ENCODE measurements at places on chromosomes 1 and 21.

- DNase-seq = no peak
Measured at GRCh38 chr1:219503604-219504003, 109.3 kb downstream of the ZC3H11B start.

DNA sequence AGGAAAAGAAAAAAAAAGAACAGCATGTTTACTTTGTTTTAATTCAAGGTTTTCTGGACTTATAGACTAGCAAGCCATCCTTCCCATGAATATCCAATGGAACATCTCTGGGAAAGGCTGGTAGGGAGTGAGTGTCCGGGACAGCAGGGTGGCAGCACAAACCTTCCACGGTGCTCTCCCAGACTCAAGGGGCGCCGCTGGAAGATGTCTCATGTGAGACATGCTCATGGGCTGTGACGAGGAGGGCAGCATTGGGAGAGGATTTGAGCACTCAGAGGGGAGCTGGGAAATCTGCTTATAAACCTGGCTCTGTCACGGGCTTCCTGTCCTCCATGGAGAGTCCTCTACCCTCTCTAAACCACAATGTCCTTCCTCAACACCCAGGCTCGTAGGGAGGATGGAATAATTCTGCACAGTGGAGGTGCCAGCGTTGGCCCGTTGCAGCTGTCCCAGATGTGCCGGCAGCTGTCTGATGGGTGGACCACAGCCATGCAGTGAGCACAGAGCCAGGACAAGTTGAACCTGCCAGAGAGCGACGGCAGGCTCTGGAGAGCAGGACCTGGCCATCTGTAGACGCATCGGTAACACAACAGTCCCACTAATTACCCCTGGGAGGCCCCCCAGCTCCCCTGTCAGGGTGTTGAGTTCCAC lies 100.1 kb upstream of the IGSF21 start:
- no peak for DNase-seq

DNA sequence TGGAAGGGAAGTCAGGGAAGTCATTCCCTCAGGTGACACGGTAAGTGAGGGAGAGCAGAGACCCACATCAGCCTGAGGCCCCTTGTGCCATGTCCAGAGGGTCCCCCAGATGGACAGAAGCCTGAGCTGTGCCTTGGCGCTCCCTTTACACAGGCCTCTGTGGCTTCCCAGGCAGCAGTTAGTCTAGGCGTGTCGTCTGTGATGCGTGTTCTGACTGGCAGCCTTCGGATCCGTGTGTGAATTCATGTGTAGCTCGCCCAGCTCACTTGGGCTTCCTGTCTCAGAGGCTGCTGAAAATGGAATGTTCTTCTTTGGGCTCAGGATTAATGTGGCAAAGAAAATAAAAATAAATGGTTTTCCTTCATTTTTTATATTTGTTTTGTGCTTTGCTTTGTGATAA lies 28.3 kb downstream of the PRMT2 start:
- no peak for DNase-seq

DNA sequence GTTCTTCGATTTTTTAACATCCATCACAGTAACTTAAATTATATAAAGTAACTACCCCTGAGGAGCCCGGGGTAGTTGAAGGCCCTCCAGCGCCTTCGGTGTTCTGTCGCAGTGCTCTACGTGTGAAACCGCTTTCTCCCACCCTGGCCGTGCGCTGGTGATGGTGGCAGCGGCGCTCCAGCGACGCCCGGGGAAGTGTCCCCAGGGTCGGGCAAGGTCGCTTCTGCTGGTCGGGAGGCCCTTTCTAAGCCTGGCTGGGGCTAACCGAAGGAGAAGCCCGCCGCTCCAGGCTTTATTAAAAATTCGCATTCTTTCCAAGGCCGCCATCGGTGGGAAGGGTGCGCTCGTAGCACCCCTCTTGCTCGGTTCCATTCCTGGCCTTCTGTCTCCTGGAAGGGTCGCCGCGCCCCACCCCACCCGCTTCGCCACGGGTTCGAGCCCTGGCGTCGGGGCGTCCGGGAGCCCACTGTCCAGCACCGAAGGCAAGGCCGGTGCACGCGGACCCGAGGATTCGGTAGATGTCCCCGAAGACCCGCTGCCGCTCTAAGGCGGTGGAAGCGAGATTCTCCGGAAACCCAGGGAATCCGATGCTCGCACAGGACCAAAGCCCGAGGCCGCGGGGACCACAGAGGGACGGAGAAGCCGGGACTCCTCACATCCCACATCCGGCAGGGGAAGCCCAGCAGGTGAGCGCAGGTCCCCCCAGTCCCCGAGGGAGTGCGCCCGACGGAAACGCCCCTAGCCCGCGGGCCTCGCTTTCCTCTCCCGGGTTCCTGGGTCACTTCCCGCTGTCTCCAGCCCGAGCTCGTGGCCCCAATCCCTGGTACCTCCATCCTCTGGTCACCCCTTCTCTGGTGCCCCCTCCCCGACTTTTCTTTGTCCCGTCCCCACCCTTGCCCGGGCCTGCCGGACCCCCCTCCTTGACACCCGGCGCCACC lies 685 bp upstream of the RIPPLY3 start:
- no peak for DNase-seq

GRCh38 chr1:156115514-156116374 lies 1.2 kb downstream of the LMNA start:
- peak; percentile 13 for DNase-seq

DNA sequence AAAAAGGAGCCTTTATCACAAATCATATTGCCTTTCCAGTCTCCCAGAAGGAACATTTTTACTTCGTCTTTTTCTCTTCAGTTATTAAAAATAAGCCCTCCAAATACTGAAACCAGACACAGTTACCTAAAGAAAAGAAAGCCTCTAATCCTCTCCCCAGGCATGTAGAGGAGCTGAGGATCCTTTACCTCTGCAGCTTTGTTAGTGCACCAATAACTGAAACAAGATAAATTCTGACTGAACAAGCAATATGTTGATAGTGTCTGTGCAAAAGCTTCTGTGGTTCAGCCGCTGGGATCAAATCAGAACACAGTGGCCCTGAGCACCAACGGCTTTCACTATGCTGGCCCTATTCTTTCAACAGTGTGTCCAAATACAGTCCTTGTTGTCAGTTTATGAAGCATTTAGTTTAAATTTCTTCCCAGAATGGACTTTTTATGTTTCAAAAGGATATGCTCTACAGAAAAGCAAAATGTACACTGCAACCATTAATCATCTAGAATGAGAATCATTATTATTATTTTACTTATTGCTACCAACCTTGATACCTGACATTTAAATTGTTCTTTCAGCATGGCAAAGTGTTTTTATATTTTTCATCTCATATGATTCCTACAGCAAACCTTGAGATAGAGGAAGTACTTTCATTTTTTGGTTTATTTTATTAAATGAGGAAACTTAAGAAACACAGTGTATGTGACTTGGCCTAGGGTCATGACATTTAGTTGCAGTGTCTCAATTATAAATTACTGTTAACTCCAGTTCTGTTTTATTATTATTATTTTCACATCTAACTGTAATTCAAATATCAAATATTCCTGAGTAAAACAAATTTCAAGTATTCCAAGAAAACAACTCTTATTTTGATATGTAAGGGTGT lies 217.9 kb downstream of the NEGR1 start:
- no peak for DNase-seq

DNA sequence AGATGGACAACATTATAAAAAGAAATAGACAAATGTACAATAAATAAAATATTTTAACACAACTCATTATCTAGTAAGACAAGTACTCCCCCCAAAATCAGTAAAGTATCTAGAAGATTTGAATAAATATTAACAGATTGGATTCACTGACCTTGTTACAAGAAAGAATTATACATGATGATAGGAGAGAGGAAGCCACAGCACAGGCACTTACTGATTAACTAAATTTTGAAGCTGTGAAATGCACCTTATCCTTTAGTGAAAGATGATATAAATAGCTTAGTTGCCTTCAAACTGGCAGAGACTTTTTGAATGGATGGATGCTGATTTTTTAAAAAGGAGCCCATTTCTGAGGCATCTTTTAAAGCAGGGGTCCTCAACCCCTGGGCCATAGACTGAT lies 8.5 kb downstream of the CR1 start:
- DNase-seq = no peak

DNA sequence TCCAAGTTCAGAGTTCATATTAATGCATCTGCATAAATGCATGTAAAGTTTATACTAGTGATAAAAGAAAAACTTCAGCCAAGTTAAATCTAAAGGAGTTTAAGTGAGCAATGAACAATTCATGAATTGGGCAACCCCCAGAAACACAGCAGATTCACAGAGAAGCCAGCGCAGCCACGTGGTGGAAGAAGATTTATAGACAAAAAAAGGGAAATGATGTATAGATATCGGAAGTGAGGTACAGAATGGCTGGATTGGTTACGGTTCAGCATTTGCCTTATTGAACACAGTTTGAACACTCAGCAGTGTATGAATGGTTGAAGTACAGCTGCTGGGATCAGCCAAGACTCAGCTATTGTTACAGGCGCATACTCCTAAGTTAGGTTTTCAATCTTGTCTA lies 5.7 kb downstream of the AK5 start:
- DNase-seq = no peak

DNA sequence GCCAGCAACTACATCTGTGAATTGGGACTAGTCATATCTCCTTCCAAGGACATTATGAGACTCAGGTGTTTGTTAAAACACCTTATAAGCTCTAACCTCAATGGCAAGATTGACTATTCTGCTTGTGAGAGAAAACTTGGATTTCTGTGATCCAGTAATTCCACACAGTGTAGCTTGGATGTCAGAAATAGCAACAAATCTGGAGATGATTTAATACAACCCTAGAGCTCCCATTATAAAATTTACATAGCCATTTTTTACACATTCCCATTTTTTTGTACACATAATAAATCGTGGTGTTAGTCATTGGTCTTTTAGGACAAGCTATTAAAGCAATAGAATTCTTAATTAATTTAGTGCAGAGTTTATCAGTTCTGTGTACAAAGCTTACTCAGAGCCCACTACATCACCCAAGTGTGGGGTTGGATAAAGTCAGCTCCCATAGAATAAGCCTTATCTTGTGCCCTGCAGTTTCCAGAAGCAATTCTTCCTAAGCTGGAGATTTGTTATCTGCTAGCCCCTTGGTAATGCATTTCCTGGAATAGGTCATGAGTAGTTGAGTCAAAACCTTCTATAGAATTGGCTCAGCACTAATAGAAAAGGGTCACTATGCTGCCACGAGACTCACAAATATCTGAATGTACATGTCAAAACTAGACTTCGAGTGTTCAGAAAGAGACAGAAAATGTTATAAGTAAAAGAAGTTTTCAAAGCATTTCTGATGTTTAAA lies 434.0 kb upstream of the RUNX1 start:
- no peak for DNase-seq

DNA sequence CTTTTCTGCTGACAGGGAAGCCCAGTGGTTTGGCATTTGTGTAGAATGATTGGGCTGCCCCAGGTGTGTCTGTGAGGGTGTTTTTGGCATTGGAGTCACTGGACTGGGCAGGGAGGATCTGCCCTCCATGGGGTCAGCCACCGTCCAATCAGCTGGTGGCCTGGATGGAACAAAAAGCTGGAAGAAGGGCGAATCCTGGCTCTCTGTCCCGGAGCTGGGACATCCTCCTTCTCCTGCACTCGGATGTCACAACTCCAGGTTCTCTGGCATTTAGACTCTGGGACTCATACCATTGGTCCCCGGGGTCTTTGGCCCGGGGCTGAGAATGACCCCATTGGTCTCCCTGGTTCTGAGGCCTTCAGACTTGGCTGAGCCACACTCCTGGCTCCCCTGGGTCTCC lies 11.2 kb downstream of the SPSB1 start:
- DNase-seq = no peak

- DNase-seq = no peak
Measured at GRCh38 chr1:234865171-234866006, 255.4 kb upstream of the IRF2BP2 start.

DNA sequence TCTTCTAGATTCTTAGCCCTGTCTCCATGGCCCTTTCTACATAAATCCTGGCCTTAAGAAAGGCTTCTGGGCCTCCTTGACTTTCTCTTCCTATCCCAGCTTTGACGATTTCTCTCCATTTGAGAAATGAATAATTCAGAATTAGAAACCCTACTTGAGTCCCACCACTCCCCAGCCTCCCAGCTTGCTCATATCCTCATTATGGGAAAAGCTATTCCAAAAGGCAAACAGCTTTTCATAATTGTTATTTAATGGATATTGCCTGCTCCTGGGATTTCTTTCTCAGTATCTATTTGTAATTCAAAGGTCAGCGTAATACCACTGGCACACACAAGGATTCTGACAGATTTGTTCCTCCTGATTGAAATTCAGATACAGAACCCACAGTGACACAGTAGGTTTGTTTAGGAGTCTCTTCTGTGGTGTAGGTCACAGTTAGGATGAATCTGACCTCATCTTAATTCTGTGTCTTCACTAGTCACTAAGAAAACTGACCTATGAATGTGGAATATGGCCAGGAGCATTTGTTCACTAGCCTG lies 121.3 kb downstream of the GRIK1 start:
- DNase-seq = no peak

GRCh38 chr1:25474439-25475047 lies 43.8 kb downstream of the MACO1 start:
- DNase-seq = no peak

DNA sequence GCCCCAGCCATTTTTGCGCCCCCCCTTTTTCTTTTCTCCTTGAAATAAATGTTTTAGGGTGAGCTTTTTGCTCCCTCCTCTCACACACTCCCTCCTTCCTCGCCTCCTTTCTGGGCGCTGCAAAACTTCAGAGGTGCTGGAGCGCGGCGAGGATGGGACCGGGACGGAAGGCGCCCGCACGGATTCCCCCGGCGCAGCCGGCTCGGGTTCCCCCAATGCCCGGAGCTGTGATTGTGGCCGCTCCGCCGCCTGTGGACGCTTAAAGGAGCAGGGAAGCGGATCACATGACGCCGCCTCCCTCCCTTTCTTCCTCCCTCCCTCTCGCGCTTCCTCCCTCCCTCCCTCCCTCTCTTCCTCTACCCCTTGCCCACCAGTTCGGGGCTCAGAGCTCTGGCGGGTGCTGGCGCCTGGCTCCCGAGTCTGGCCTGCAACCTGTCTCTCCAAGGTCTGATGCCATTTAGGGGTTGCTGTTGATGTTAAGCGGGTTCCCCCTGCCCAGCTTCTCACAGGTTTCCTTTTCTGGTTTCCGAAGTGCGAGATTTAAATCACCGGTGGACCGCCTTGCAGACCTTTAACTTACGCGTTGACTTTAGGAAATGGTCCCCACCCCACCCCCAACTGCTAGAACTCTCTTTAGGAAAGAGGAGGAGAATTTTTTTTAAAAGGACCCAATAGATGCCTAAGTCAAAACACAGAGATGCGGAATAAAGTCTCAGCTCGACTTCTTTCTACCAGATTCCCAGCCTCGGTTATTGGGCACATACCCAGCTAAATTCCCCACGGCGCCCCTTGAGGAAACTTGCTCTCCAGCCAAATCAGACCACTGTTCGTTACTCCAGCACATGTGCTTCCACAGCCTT lies at the start of gene WLS:
Gene WLS, minus strand, starts transcription at position 235 of the 860 bp plus-strand sequence. Its CDS starts 224 bp downstream, at position 11.
- peak; percentile 79 for DNase-seq

- no peak for DNase-seq
Measured at GRCh38 chr1:91057784-91058183, 35.9 kb upstream of the ZNF644 start.

- no peak for DNase-seq
Measured at GRCh38 chr21:33124889-33125288, 54.9 kb downstream of the OLIG1 start.

DNA sequence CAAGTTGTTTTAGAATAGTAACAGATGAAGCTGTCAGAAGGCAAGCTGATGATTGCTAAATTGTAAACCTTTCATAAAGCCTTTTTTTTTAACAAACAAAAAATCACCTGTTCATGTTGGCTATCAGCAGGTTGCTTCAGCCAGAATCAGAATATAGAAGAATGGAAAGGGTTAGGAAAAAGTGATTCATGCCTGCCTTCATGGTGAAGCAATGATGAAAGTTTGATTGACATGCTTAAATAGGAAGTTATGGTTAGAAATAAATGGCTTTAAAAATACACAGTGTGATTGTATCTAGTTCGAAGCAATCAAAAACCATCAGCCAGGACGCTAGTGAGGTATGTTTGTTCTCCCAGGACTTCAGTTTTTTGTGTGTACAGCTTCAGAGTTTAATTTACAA lies 37.9 kb downstream of the GABPA start:
- DNase-seq = no peak

Data from NCI-H1105 (cell line).